ENCODE measurements at places on chromosomes 6 and 20.
A peak's percentile ranks its signal among the peaks of the same experiment; 100 is the strongest.

DNA sequence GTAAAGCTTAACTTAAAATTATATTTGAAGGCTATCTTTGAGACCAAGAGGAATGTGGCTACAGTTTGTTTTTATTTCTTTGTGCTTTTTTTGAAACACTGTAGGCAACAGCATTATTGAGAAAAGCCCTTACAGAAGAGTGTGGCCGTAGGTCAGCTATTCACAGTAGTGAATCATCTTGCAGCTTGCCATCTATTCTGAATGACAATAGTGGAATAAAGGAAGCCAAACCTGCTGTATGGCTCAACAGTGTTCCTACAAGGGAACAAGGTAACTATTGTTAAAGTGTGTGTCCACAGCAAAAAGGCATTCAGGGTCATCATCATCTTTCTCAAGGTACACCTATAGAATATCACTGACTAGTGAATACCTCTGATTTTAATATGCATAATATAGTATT is 88.5 kb downstream of the KIZ start:
- DNase-seq = no peak

DNA sequence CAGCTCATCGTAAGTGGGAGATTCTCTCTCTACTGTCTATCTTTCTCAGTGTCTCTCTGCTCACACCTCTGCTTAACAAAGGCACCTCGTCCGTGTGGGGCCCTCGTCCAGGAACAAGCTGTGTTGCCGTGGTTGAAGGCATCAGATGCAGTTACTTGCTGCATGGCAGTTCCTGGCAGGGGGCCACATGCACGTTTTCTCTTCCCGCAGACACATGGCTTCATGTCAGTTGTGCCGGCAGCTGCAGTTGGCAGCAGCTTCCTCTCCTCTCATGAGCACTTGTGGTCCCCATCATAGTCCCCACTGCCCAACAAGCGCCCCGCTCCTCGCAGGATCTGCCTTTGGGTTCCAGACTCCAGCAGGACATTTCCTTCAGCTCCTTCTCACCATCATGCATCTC is 7.1 kb upstream of the AFDN start:
- DNase-seq = no peak

DNA sequence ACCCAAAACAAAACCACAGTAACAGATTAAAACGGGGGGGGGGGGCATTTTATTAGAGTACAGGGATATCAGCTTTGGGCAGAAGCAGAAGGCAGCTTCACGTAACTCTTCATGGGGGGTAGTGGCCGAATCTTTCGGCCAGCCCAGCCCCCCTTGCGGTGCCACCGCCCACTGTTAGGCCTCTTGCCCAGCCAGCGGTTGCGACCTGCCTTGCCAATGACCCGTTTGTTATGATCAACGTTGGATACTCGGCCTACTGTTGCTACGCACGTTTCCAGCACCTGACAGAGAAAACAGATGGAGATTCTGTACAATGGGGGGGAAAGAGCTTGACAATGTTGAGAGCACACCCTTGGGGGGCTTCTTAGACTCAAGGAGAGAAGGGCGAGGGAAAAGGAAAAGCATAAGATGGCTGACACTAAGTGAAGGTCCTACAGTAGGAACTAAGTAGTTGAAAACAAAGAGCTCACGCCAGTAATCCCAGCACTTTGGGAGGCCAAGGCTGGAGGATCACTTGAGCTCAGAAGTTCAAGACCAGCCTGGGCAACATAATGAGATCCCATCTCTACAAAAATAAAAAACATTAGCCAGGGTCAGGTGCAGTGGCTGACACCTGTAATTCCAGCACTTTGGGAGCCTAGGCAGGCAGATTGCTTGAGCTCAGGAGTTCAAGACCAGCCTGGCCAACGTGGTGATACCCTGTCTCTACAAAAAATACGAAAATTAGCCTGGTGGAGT is 724 bp upstream of the CUL7 start:
- no peak for DNase-seq

GRCh38 chr6:166575205-166575604 is 11.3 kb downstream of the RAMACL start:
- DNase-seq = no peak

GRCh38 chr20:52167232-52167840 is 24.2 kb downstream of the ZFP64 start:
- DNase-seq = no peak

GRCh38 chr20:33296206-33296605 is 13.2 kb downstream of the BPIFB1 start:
- DNase-seq = no peak

DNA sequence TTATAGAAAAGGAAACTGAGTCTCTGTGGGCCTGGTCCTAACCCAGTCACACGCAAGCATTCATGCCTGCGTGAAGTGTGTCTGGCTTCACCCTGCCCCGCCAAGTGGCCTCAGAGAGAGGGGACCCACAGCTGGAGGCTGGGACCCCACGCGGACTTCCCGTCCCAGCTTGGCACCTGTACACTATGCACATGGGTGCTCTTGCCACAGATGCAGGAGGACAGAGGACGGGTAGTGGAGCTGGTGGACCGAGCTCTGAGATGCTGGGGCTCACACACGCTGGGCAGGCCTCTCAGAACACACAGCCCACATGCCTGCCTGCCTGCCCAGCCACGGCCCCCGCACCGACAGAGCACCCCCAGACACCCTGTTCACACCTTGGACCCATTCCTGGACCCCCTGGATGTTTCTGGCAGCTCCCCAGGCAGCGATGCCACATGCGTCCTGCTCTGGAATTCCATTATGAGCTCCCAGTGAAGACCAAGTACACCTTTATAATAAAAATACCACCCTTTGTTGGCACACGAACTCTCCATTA is 24.9 kb upstream of the SMOC2 start:
- no peak for DNase-seq

DNA sequence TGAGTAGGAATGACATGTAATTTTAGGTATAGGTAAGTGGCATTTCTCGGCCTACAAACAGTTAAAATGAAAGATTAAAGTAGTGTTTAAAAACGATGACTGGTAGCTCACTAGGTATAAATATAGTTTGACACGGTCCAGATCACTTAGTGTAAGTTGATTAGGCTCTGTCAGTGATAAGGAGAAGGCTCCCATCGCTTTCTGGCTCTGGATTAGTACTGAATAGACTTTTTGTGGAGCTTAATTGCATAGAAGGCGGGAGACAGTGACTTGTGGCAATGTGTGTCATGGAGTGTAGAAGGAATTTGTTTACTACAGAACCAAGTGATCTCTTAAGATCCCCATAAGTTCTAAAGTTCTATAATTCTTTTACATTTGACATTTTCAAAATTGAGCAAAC is 6.7 kb downstream of the PYGB start:
- no peak for DNase-seq

GRCh38 chr6:166308033-166308768 is at the start of gene PRR18:
TSS of gene PRR18 (minus strand) at chr6:166308392. CDS start at chr6:166308142, 250 bp downstream.
- DNase-seq = no peak

DNA sequence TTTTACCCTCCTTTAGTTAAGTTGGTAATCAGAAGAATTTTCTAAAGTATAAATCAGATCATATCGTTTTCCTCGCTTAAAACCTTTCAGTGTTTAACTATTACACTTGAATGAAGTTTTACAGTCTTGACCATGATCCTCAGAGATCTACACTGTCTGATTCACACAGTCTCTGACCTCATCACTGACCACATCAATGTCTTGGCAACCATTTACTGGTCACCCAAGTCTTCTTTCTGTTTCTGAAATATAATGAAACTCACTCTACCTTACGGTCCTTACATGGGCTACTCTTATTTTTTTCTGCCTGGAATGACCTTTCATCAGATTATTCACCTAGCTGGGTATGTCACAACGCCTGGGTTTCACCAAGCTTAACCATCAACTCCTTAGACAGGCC is 71.4 kb downstream of the ADGB start:
- no peak for DNase-seq

DNA sequence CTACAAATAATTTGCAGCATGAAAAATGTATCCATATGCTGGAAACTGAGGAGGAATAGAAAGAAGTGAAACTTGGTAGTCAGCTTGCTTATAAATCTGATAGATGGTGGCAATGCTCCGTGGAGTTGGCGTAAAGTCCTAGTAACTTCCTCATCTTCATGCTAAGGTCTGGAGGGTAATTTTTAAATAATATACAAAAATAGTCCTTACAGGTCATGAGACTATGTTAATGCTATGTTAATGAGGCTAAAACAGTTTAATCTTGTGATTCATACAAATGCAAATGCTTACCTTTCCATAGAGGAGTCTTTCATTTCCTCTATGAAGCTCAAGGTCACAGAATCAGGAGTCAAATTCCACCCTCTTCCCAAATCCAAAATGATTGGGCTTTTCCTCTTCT is 9.4 kb upstream of the CRIP3 start:
- no peak for DNase-seq

- DNase-seq = no peak
Measured at GRCh38 chr6:75409286-75409685, 84.3 kb downstream of the FILIP1 start.

DNA sequence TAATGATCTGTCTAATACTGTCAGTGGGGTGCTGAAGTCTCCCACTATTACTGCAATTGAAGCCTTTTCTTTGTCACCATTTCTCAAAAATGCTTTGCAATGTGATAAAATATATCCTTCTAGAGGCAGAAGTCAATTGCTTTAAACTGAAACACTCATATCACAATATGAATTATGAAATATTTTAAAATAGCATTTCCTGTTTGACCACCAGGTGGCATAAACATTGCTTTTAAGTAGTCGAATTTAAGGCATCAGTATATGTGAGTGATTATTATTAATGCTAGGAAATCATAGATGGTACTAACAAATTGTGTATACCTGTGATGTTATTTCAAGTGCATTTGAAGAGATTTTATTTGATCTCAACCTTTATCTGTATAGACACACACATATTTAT is 87.5 kb downstream of the MEI4 start:
- DNase-seq = no peak

- DNase-seq = no peak
Measured at GRCh38 chr6:113202852-113203714, 654.1 kb upstream of the MARCKS start.

- DNase-seq = no peak
Measured at GRCh38 chr6:106509420-106510089, 119.7 kb downstream of the RTN4IP1 start.

- no peak for DNase-seq
Measured at GRCh38 chr6:134373993-134374392, 56.1 kb upstream of the SGK1 start.

DNA sequence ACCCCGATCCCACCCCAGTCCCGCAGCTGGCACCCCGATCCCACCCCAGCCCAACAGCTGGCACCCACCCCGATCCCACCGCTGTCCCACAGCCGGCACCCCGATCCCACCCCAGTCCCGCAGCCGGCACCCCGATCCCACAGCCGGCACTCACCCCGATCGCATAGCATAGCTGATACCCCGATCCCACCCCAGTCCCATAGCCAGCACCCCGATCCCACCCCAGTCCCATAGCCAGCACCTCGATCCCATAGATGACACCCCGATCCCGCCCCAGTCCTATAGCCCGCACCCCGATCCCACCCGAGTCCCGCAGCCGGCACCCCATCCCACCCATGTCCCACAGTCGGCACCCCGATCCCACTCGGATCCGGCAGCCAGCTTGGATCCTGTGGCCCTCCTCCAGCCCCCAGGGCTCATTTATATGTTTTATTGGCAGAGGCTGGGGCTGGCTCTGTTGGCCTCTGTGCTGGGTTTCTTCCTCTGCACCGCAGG is 897 bp upstream of the GMEB2 start:
- no peak for DNase-seq

- peak; percentile 27 for DNase-seq
Measured at GRCh38 chr6:75855052-75855451, 106.0 kb downstream of the MYO6 start.

DNA sequence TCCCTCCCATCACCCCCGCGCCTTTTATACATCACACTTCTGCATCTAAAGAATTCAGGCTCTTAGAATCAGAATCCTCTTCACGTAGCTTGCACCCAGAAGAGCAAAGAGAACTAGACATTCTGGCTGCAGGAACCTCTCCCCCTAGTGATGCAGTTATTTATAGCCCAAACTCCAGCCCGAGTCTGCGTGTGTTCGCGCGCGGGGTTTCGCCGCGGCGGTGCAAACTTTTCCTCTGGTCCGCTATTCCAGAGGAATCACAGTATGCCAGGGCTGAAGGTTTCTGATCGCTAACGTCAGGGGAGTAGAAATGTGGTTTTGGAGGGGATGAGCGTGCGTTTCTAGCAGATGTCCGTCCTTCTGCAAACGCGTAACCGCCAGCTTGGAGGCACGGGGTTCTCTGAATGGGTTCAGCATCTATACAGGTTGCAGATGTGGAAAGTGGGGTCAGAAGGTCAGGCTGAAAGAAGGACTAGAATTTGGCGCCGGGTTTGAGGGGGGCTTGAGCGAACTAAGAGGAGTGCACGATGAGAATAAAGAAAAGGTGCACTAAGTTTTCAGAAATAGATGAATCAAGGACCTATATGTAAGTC is 1.8 kb downstream of the EPHA7 start:
- no peak for DNase-seq

GRCh38 chr6:156563714-156564113 is 213.5 kb upstream of the ARID1B start:
- DNase-seq = no peak

DNA sequence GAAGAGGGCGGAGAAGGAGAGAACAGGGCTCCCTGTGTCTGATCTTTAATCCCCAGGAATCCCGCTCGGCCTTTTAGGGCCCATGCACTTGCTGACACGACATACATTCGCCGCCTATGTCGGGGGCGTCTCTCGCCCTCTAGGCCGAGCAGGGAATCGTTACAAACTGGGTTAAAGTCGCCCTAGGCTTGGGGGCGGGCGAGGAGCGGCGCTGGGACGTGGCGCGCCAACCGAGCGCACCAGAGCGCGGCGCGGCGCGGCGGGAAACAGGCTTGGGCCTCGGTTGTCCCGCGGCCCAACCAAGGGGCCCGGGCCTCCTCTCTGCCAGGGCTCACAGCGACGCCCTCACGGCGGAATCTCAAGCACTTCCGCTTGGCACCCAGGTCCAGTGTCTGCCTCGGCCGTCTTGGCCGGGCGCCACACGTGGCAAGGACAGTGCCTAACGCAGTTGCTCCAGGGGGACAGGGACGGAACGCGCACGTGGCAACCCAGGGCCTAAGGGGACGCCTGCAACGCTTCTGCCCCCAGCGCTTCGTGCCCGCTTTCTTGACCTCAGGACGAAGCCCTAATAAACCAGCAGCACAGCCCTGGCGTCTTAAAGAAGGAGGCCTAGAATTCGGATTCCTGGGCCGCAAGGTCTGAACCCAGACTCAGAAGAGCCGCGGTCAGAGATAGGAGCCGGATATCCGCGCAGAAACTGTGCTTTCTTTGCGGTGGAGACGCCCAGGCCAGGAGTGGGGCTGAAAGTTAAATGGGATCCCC is 71.5 kb downstream of the NCR2 start:
- DNase-seq = no peak

GRCh38 chr20:61927826-61928541 is 137.7 kb downstream of the TAF4 start:
- DNase-seq = no peak

GRCh38 chr6:117264692-117265409 is 507 bp upstream of the VGLL2 start:
- DNase-seq = no peak

GRCh38 chr20:39829661-39830060 is 859.4 kb downstream of the MAFB start:
- DNase-seq = no peak

- no peak for DNase-seq
Measured at GRCh38 chr20:45014671-45015415, 48.5 kb downstream of the STK4 start.

- DNase-seq = no peak
Measured at GRCh38 chr20:18166241-18166881, 28.7 kb downstream of the KAT14 start.
